ENCODE measurements at places on chromosomes 12 and 14. TPM values are rescaled to one million over a fixed set of nuclear protein-coding genes. Genes with fewer than 3 reads are reported as not detected.

GRCh38 chr12:121762269-121762668 lies 31.2 kb downstream of the RHOF start:
- DNase-seq: no peak

DNA sequence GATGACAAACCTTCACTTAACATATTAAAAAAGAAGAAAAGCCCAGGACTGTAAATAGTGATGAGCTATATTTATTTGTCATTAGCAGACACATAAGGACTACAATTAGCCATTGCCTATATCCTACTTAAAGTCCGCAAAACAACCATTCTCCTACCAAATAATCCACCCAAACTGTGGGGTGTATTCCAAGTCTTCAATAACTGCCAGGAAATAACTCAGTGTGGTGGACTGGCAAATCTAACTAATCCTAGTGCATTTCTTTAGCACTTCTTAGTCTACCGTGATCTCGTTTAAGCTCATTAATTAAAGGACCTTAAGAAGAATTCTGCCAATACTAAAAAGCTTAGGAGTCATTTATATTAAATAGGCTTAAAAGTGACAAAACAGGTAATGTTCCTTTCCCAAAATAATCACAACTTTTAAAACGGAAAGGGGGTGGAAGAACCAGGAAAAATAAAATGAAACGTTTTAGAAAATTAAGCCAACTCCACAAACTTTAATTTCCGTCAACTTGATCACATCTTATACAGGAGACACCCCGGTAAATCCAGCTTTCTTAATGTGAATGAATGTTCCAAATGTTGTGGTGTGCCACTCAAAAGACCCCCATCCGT lies 1.8 kb downstream of the NOVA1 start:
- no peak for DNase-seq

DNA sequence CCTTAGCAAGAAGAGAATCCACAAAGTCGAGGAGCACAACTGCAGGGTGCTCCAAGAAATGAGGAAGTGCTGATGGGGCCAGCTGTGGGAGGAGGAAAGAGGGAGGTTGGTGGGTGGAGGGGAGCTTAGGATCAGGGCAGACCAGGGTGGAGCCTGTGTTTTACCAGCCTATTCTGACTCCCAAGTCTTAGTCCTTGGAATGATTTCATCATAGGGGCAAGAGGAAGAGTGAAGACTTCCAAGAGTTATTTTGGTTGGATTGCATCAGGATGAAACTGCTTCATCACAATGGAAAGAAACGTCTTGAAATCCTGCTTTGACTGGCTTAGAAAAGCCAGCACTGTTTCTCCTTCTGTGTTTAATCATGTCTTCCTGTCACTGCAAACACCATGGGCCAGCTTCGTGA lies 194.0 kb downstream of the DPF3 start:
- peak; percentile 18 for DNase-seq

DNA sequence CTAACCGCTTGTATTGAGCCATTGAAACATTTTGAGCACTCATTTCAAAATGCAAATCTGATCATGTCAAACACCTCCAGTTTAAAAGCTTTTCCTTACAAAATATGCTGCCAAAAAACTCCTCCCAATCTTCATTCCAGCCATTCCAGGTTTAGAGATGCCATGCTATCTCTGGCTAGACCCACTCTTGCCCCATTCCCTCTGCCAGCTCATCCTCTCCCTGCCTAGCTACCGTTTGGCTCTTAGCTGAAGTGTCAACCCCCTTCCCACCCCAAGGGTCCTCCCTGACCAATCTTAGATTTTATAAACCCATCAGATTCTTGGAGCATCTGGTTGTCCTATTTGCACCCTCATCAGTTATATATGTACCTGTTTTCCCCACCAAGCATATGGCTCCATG lies 75.0 kb downstream of the SCAF11 start:
- DNase-seq: no peak

DNA sequence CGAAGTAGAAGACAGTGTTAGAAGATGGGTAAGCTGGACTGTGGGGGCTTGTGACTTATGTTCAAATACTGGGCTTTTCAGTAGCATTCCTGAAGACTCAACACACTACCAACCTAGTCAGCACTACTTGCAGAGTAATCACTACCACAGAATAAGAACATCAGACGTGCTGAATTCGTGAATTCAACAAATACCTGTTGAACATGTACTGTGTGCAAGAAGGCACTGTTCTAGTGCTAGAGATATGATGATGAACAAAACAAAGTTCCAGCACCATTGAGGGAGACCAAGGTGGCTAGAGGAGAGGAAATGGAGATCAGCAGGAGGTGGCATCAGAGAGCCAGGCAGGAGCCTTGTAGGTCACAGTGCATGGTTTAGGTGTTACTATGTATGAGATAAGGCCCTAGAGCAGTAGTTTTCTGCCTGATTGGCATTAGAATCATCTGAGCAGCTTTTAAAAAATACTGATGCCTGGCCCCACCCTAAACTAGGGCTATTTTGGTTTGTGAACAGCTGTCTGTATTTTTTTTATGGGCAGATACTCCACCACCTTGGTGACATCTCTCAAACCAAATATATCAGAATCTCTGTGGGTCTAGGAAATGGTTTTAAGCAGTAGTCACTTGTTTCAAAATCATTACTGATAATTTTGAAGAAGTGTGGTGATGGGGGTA lies 26.8 kb downstream of the FERMT2 start:
- no peak for DNase-seq

DNA sequence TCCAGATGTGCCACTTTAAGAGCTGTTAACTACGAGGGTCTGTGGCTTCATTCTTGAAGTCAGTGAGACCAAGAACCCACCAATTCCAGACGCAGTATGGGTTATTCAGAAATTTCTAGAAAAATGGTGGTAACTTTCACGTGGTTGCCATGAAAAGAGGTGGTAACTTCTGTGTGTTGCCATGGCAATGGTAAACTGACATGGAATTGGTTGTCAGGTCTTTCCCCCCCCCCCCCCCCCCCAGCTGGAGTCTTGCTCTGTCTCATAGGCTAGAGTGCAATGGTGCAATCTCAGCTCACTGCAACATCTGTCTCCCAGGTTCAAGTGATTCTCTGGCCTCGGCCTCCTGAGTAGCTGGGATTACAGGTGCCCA lies 18.8 kb upstream of the VWF start:
- no peak for DNase-seq

DNA sequence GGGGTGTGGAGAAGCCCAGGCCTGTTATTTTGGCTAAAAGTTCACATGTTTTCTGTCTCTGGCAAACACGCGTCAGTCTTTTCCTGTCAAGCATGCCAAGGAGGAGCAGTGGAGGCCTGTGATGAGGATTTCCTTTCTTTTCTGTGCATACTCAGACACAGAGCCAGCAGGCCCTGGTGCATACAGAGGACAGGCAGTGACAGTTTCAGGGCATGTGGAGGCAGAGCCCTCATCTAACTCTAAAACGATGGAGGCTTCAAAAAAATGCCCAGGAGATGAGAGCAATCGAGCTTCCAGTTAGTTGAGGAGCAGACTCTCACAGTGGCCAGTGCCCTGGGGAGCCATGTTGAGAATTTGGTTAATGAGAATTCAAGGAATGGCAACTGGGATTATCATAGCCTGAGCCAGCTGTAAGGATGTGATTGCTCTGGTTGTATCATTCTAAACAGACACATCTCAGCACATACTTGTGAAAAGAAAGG lies 66.5 kb downstream of the TRAFD1 start:
- DNase-seq: no peak

DNA sequence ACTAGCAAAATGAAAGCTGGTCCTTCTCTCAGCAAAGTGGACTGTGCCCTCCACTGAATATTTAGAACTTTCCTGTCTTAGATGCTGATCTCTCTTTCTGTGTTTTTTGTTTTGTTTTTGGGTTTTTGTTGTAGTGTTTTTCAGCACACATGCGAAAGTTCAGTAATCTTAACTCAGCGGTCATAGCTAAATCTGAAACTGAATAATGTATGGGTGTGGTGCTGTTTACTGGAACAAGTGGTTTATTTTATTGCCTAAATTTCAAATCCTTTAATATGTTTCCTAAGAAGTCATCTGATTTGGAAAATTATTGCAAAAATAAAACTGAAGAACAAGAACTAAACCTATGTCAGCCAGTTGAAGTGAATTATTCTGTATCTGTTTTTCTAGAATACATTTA lies 116.0 kb upstream of the LRIG3 start:
- no peak for DNase-seq

GRCh38 chr12:105937009-105937408 lies 201.7 kb downstream of the NUAK1 start:
- DNase-seq: no peak

DNA sequence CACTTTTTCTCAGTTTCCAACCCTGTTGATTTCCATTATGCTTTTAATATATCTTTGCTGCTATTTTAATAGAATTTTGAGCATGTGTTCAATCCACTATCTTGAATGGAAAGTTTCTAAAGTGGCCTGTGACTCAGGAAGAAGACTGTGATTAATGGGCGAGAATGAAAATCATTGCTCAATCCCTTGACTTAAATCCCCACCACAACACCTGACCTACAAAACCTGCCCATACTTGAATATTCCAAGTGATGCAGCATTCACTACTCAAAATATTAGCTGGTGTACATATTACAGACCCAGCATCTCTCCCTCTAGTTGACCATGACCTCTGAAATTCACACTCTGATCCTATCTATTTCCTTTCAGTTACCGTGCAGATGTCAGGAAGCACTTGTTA lies 1.3 kb upstream of the OAS3 start:
- no peak for DNase-seq

GRCh38 chr12:20946732-20947131 lies 136.2 kb downstream of the SLCO1B3 start:
- no peak for DNase-seq

- DNase-seq: no peak
These were observed 262.5 kb downstream of the FOXG1 start for GRCh38 chr14:29028973-29029582.

The NUDT14 gene
- total RNA-seq: 8.9 TPM

The MYH6 gene
- total RNA-seq: under 0.01 TPM

The IGF1 gene
- under 0.01 TPM for total RNA-seq

The LRFN5 gene
- under 0.01 TPM for total RNA-seq

The ARMH4 gene
- 1.1 TPM for total RNA-seq

All from hematopoietic multipotent progenitor cell (in vitro differentiated cells).